WTC11 (cell line): ENCODE measurements at places on chromosomes 1 and 21.

- no peak for DNase-seq
These were observed 30.8 kb downstream of the XCL2 start for GRCh38 chr1:168512864-168513595.

DNA sequence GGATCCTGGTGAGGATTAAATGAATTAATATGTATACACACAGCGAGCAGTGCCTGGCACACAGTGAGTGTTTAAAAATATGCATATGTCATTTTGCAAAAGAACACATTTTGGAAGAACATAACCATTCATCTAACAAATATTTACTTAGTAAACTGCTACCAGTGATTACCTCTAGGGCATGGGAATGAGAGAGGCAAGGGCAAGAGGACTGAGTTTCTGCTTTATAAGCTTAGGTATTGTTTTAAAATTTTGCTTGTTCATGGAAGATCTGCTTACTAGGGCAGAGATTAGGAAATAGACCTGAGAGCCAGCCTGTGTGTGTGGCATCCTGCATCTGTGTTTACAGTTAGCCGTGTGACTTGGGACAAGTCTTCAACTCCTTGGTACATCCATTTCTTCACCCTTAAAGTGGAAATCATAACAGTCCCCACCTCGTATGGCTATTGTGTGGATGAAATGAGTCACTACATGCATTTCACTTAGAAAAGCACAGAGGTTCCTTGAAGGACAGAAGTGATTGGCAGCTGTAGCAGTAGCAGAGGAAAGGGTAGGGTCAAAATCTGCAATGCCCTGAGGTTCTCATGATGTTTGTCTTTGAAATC is 198.5 kb upstream of the FMN2 start:
- DNase-seq: no peak

DNA sequence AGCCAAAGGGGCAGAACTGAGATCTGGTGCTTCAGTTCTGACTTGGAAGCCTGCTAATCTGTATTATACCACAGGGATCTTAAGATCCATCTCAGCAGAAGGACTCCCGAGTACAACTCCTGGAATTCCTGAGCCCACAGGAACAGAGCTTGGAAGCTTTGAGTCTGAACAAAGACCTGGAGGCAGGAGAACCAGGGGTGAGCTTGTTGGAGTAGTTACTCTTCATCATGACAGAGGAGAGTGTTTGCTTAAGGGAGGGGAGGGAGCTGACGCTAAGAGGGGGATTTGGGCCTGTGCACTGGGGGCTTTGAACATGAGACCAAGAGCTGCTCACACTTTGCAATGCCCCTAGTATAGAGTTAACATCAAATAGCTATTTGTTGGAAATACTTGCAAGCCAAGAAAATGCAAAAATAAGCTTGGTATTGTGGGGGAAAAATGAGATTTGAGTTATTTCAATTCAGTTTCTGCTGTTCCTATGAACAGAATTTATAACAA is 41.1 kb upstream of the TRABD2B start:
- DNase-seq: no peak

- no peak for DNase-seq
These were observed 88.5 kb upstream of the VAV3 start for GRCh38 chr1:108053270-108054013.

DNA sequence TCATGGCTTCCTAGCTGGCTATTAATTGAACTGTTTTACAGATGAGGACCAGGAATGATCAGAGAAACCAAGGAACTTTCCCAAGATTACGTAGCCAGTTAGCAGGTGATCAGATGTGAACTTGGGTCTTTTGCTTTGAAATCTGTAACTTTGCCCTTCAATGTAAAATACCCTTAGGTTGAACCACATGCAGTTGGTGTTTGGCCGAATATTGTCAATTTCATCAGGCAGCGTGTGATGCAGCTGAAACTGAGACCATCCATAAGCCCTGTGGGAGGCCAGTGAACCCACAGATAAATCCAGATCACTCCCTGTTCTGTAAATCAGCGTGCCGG is 150.8 kb downstream of the ETS2 start:
- DNase-seq: no peak

DNA sequence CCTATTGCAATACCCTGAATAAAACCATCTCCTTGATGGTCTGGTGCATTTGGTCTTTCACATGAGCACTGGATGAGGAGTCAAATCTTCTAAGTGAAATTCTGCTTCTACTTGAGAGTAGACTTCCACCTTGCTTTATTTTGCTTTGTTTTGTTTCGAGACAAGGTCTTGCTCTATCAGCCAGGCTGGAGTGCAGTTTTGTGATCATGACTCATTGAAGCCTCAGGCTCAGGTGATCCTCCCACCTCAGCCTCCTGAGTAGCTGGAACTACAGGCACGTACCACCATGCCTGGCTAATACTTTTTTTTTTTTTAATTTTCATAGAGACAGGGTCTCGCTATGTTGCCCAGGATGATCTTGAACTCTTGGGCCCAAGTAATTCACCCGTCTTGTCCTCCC is 65.8 kb upstream of the F3 start:
- no peak for DNase-seq

DNA sequence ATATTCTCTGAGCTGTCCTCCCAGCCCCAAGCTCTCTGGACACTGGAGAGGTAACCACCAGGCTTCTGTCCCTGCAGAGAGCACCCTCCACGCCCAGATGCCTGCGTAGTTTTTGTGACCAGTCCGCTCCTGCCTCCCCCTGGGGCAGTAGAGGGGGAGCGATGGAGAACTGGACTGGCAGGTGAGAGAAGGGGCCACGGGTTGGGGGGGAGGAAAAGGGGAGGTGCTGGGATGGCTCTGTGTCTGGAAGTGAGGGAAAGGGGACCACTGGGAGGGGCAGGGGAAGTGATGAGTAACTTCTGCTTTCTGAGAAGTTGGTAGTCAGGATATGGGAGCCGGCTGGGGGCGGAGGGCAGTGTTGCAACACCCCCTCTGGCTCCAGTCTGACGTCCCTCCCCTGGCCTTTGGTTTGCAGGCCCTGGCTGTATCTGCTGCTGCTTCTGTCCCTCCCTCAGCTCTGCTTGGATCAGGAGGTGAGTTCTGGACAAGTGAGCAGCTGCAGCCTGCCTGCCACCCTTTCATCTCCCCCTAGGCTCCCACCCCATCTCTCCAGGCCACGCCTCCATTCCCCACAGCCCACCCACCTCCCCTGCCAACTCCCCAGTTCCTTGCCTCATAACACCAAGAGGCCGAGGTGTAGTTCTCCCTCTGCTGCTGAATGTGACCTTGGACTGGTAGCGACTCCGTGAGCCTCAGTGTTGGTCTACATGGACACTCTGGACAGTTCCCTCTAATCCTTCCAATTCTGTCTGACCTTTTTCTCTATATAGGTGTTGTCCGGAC is 3.1 kb downstream of the ADAMTSL4 start:
- DNase-seq: no peak

DNA sequence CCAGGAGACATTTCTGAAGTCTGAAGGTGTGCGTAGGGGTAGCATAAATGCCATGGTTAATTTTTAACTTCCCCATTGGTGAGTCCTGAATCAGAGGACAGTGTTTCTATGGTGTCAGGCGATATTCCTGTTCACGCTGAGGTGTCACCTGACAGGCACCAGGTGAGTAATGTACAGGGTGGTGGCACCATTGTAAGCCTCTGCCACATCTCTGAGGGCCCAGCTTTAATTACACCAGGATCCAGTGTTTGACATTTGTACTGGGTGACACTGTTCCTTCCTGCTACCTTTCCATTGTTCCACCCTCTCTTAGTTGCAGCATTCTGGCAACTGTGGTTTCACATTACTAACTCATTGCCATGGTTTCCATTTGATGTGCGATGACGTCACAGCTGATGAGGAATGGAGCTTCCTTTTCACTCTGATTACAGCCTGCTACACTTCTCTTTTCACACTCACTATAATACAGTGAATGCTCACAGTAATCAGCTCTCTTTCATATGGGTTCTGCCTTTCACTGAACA is 40.6 kb upstream of the MARK1 start:
- DNase-seq: no peak

GRCh38 chr21:17201741-17202260 is 311.0 kb upstream of the CXADR start:
- DNase-seq: no peak

- peak; percentile 58 for DNase-seq
These were observed 638 bp upstream of the TUFT1 start for GRCh38 chr1:151539321-151540020.

- no peak for DNase-seq
These were observed 8.6 kb downstream of the FCAMR start for GRCh38 chr1:206961668-206962067.

GRCh38 chr1:47644212-47644573 is 206.3 kb downstream of the FOXD2 start:
- DNase-seq: no peak

GRCh38 chr1:25688390-25689119 is 72.0 kb downstream of the MAN1C1 start:
- DNase-seq: no peak

GRCh38 chr21:43281661-43282357 is 113.0 kb downstream of the CRYAA start:
- no peak for DNase-seq

GRCh38 chr1:229563241-229563640 is 4.7 kb upstream of the ABCB10 start:
- DNase-seq: peak; percentile 26

DNA sequence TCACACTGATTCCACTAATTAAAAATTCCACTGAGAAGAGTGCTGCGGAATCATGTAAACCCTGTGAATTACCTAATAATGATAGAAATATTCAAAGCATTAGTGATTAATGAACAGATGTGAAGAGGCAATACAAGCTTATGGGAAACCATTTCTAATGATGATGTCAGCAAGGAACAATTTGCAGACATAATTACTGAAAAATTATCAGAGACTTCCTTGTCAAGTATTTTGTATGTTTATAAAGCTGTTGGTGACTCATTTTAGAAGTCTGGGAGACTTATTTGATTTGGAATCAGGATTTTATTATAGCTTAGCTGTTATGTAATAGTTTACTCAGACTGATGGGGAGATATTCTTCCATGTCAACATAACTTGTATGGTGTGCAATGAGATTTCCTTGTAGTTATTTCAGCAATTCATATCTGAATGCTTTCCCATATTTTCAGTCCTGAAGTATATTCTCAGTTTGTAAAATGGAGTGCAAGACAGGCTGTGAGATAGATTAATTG is 135.5 kb downstream of the TGFB2 start:
- DNase-seq: no peak

GRCh38 chr1:154809436-154810413 is 60.4 kb downstream of the KCNN3 start:
- no peak for DNase-seq

GRCh38 chr1:204887846-204888245 is 17.2 kb downstream of the NFASC start:
- no peak for DNase-seq
